ENCODE measurements at places on chromosomes 5 and 9.

DNA sequence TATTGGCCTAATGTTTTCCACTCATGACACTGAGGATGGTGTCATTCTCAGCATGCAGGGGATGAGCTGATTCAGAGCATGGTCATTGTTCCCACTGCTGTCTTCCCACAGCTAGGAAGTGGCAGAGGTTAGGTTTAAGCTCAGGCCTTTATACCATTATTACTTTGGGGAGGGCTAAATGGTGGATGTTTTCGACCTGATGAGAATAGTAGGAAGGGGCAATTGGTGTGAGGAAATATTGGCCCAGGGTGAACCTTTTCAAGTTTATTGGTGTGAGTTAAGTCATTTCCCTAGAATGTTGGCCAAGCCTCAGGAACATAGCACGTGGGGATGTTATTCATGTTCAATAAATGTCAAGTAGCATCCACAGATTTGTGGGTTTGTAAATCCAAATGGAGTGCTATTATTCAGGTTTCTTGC lies 59.6 kb downstream of the ARHGAP26 start:
- DNase-seq = no peak

GRCh38 chr9:840343-840742 lies 1.2 kb upstream of the DMRT1 start:
- DNase-seq = no peak

DNA sequence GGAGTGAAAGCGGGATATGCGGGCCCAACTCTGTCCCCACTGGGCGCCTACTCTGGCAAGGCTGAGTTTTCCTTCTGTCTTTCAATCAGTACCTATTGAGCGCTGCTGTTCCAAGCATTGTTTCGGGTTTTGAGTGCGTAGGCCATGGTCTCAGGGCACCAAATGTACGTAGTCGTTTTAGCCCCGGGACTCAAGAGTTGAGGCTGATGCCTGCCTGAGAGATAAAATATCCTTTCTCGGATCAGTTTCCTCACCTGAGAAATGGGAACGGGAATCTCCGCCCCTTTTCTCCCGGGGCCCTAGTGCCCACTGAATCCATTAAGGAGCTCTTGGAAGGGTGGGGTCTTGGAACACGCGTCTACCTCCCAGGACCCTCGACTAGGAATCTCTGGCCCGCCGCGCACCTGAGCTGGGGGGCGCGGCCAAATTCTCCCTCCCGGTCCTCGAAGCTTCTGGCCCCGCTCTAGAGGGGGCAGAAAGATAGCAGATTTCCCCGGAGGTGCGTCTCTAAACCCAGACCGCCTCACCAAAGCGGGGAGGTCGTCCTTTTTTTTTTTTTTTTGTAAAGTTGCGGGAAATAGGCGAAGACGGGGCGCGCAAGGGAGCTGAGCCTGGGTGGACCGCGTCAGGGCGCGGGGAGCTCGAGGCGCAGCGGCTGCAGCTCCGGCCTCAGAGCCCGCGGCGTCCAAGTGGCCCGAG lies 494 bp upstream of the CXXC5 start:
- DNase-seq = no peak

DNA sequence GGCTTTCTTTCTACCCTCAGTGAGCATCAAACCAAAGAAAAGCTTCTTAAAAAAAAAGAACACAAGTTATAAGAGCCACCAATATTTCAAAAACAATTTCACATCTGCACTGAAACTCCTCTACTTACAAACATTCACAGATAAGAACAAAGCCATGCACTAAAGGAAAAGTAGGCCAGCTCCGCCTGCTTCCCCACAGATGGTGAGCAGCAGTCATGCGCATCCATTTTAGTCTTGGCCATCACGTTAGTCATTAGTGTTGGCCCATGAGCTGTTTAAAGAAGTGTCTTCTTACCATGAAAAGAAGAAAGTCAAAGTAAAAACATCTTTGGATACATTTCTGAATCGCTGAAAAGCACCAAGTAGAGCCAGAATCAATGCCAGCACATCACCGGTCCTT lies 40.0 kb upstream of the SMIM23 start:
- DNase-seq = no peak

- DNase-seq = no peak
These were observed 8.1 kb upstream of the ENTPD8 start for GRCh38 chr9:137449081-137449844.

DNA sequence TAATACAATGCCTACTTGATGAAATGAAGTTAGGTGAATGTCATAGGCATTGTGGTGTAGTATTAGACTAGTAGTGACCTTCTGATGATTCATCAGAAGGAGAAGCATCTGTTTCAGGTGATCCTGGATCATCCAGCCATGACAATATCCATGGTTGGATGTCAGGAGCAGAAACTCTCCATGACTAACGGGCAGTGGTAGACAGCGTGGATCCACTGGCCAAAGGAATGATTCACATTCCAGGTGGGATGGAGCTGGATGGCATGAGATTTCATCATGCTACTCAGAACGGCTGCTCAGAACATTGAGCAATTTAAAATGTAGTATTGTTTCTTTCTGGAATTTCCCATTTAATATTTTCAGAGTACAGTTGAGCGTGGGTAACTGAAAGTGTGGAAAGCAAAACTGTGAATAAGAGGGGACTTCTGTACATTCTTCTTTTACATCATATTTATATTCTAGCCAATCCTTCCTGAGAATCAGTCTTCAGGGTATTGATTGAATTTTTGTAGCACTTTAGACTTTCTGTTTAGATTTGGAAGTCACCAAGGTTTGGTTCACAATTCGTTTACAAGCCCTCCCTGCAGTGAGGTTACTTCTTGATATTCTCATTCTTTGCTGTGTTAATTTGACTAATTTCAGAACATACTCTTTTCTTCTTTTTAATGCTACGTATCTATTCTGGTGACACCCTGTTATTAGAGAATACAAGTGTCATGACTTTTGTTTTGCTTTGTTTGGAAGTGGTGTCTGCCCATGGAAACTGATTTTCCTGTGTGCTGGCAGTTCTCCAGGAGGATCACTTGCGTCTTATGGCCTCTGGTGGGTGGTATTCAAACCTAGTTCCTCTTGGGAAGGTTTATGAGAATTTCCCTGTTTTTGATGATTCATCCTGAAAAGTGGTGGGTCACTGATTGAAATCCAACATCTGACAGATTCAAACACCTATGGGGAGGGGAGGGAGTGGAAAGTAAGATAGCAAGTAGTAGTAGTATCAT lies 12.2 kb upstream of the CLINT1 start:
- no peak for DNase-seq

All from right renal pelvis (tissue), 4 donors.